ENCODE measurements at places on chromosomes 13 and 19. TPM values are rescaled to one million over a fixed set of nuclear protein-coding genes. Genes with fewer than 3 reads are reported as not detected.

Gene DHDH
- total RNA-seq = 0.11 TPM

Gene SPTBN4
- total RNA-seq = 1.2 TPM

Gene PODNL1
- 0.16 TPM for total RNA-seq

Gene C1QTNF9B
- total RNA-seq = not detected

Gene NPHS1
- total RNA-seq = not detected
